NCI-H526 treated with DMSO at 0.1 percent for 48 hours (cell line): ENCODE measurements at places on chromosomes 4 and X.

DNA sequence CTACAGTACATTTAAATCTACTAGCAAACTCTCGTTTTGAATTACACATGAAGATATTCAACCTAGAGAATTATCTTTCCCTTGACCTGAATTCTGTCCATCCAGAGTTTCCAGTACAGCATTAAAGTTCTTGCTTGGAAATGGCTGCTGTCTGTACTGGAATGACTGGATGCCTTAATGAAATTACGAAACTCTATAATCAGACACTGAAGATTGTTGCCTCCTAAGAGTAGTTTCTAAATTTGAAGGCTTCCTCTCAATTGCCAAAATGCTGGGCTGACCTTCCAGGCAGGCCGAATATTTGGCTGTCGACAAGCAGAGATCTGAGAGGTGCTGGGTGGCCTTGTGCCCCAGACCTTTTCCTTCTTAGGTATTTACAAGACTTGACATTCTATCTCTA, 215.1 kb upstream of the GPC4 start:
- no peak for DNase-seq

DNA sequence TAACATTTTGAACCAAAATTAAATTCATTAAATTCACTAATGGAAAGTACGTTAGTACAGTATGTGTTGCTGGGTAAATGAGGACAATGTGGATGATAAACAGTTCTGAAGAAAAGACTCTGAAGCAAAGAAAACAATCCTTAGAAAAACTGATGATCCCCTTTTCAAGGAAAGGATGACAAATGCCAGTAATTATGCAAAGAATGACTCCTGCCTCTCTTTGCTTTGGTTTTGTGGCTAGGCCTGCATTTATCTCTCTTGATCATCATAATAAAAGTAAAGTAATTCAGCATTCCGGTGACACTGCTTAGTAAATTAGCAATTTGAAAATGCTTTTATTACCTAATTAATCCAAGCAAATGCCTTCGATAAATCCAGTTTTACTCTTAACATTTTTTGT, 652.2 kb upstream of the DIPK2B start:
- no peak for DNase-seq

GRCh38 chr4:177369372-177369771, 59.7 kb downstream of the NEIL3 start:
- no peak for DNase-seq

DNA sequence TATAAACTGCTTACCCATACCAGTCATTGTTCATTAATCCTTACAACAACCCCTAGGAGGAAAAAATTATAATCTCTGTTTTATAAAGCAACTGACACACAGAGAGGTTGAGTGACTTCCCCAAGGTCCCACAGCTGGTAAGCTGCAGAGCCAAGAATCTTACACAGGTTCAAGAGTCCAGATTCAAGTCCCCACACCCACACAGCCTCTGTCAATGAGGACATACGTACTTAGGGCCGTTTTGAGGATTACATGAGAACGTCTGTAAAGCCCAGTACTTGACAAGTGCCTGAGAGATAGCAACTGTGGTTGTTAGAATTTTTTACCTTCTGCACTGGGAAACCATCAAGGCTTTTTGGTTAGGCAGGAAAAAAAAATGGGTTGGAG, 556 bp upstream of the SLC25A43 start:
- DNase-seq = no peak

DNA sequence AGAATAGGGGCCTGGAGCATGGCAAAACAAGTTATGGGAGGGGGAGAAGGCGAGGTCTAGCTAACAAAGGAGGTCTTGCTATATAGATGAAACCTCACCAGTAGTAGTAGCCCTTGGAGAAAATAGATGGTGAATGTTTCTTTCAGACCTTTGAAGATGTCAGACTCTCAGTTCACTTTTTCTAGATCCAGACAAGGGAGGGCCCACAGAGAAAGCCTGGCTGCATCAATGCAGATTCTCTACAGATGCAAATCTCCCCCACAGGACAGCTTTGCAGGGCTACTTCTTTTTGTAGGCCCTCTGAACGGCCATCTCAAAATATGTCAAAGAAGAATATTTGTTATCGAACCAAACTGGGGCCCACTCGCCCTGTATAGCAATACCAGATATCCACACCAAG, 159.7 kb downstream of the ANK2 start:
- no peak for DNase-seq

GRCh38 chr4:174592985-174593335, 70.7 kb upstream of the HPGD start:
- no peak for DNase-seq

DNA sequence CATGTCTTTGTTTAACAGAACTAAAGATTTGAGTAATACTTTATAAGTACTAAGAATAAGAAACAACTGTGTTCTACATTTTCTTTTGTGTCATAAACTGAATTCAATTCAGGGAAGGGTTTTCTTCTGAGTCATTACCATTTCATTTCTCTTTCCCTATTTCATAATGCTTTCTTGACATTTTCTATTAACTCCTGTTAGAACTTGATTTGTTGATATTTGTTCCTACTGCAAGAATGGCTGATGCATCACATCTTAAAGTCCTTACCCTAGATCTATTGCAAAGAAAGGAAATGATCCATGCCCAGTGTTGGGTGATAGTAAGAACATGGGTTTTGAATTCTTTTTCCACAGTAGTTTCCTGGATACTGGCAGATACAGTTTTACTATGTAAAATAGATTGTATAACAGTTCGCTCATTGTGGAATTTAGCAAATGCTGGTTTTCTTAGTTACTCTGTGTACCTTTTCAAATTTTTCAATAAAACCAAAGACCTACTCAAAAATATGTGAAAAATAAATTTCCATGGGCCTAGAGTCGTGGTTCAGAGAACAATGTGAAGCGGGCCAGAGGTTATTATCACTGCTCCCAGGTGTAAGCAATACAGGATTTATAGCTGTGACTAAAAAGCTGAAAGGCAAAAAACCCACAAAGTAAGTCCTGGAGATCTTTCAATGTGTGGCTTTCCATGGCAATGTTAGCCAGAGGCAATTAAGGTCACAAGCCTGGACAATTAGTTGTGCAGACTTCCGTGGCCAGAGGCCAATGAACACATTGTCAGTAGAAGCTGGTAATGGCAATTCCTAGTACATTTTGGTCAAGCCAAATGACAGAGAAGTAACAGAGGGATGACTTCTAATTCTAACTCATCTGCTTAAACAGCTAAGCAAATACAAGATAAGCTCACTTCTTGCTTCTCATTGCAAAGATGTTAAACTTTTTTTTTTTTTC, 127.3 kb upstream of the FAT4 start:
- no peak for DNase-seq

GRCh38 chrX:19968276-19968675, 22.6 kb downstream of the BCLAF3 start:
- no peak for DNase-seq

- no peak for DNase-seq
Observed at GRCh38 chrX:13028871-13029636, 15.4 kb downstream of the FAM9C start.

- peak; percentile 47 for DNase-seq
Observed at GRCh38 chr4:72326692-72327632, 242.1 kb downstream of the ADAMTS3 start.
